ENCODE measurements at places on chromosomes 7 and 10. TPM values are rescaled to one million over a fixed set of nuclear protein-coding genes. Genes with fewer than 3 reads are reported as not detected.

Gene PON3
- total RNA-seq = 0.66 TPM

Gene PTPRE
- 40.2 TPM for total RNA-seq

Gene GIMAP1
- 14.3 TPM for total RNA-seq

Gene UNCX
- not detected for total RNA-seq

Gene TMEM270
- not detected for total RNA-seq

Gene JAZF1
- total RNA-seq = 5.3 TPM

Gene OR9A2
- total RNA-seq = not detected

Gene MUC12
- total RNA-seq = not detected

Gene MSS51
- 0.54 TPM for total RNA-seq

Gene ODAD2
- 0.36 TPM for total RNA-seq

Gene GPR26
- not detected for total RNA-seq

Gene PLOD3
- 99.5 TPM for total RNA-seq

Gene POM121
- 4.3 TPM for total RNA-seq

Gene NPM3
- total RNA-seq = 156 TPM

Gene TMEM229A
- not detected for total RNA-seq

Gene FAM237B
- not detected for total RNA-seq

Gene METTL27
- 0.09 TPM for total RNA-seq

Gene HGF
- 4.0 TPM for total RNA-seq

Gene SH2D4B
- 0.09 TPM for total RNA-seq

Gene C10orf90
- total RNA-seq = not detected

Gene TBL2
- total RNA-seq = 61.8 TPM

Gene INSYN2A
- under 0.01 TPM for total RNA-seq

Gene OPN4
- not detected for total RNA-seq

Gene RBP4
- total RNA-seq = not detected

Gene ATP6V0A4
- total RNA-seq = 0.18 TPM

Gene DDX50
- total RNA-seq = 52.0 TPM

Gene ADCY1
- 0.54 TPM for total RNA-seq

Gene CLCN1
- not detected for total RNA-seq

Gene PILRB
- total RNA-seq = 14.6 TPM

Gene TDRD1
- total RNA-seq = not detected

Gene PIP
- total RNA-seq = not detected

Gene PCLO
- total RNA-seq = 0.45 TPM

Gene RNF148
- 1.4 TPM for total RNA-seq

Gene ENO4
- total RNA-seq = 0.28 TPM

Gene RAB19
- total RNA-seq = 0.27 TPM

Gene LRRC18
- total RNA-seq = not detected

Gene ADIRF
- 21.6 TPM for total RNA-seq

Gene PVRIG
- not detected for total RNA-seq

Gene MCM10
- 14.1 TPM for total RNA-seq

Gene LGI1
- not detected for total RNA-seq

Gene HIF1AN
- 11.6 TPM for total RNA-seq

Data from endothelial cell of coronary artery (primary cell).